Hematopoietic multipotent progenitor cell treated with erythropoietin and hydrocortisone succinate and interleukin-3 and kit ligand, for 17 days (in vitro differentiated cells): ENCODE measurements at places on chromosomes 11 and 22.

DNA sequence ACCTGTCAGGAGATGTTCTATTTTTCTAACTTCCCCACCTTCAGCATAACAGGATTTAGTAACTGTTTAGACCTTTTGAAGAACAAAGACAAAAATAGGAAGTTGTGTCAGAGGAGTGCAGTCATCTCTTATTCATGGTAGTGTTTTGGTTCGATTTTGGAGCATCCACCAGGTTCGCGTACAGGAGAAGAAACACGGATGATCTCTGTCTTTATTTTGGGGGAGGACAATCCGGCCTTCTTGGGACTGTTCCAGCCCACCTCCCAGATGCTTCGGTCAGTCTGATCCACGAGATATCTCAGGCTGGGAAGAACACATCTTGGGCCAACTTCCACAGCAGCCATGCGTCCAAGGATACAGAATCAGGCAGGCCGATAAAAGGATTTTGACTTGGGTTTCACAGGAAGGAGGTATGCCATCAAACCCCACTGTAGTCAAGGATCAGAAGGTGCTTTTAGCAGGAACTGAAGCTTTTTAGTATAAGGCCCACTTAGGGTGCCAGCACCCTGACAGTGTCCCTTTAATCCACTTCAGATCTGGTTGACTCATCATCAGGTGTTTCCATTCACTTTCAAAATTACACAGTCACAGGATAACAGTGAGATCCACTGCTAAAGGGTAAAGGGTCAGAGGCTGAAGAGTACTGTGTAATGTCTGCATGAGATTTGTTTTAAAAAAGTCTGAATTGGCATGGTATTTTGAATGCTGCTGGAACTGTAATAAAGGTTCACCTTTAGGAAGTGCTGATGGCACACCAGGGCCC lies 16.5 kb downstream of the PATZ1 start:
- no peak for DNase-seq

DNA sequence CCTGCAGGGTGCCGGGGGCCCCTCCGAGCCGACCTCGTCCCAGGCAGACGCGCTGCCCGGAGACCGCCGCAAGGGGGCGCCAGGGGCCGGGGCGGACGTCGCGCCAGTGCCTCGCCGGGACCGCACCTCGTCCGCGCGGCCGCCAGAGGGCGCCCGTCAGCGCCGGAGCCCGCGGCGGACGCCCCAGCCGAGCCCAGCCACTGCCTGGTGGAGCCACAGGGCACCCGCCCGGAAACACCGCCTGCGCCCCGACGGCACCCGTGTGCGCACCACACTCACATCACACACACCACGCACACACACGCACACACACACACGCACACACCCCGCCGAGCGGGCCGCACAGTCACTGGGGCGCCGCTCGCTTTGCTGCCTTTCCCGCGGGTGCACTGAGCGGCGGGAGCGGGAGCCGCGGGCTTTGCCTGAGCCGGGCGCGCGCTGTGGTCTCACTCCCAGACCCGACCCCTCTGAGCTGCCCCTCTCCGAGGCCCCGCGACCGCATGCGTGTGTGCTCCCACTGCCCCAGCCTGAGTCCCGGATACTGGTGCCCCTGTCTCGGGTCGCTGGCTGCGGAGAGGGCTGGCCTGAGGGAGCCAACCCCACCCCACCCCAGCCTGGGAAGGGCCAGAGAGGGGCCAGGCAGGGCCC lies 449.3 kb downstream of the OPCML start:
- DNase-seq, result peak; percentile 78

DNA sequence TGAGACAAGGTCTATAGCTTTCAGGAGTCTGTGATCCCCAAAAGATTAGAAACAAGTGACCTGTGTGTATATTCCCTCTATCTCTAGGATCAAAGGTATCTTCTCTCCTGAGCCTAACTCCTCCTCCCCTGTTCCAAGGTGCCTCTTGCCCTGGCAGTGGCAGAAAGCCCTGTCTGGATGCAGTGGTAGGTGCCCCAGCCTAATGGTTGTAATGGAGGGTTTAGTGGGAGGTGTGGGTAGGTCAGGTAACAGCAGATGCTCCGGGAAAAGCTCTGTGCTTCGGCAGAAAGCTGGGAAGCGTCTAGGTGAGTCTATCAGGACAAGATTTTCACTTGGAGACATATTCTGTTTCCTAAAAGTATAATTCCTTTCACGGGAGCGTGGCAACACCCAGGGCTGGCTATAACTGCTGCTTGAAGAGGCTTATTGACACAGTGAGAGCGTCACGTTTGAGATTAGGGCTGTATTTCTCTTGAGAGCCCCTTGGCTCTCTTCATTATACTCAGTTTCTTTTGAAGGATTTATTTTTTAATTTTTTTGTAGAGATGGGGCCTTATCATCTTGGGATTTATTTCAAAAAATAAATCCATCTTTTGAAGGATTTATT lies 49.5 kb downstream of the PRR5L start:
- DNase-seq, result no peak

GRCh38 chr22:30041475-30041874 lies 38.8 kb upstream of the HORMAD2 start:
- DNase-seq, result no peak

- DNase-seq, result no peak
Measured at GRCh38 chr11:29009426-29009825, 901.2 kb downstream of the METTL15 start.

DNA sequence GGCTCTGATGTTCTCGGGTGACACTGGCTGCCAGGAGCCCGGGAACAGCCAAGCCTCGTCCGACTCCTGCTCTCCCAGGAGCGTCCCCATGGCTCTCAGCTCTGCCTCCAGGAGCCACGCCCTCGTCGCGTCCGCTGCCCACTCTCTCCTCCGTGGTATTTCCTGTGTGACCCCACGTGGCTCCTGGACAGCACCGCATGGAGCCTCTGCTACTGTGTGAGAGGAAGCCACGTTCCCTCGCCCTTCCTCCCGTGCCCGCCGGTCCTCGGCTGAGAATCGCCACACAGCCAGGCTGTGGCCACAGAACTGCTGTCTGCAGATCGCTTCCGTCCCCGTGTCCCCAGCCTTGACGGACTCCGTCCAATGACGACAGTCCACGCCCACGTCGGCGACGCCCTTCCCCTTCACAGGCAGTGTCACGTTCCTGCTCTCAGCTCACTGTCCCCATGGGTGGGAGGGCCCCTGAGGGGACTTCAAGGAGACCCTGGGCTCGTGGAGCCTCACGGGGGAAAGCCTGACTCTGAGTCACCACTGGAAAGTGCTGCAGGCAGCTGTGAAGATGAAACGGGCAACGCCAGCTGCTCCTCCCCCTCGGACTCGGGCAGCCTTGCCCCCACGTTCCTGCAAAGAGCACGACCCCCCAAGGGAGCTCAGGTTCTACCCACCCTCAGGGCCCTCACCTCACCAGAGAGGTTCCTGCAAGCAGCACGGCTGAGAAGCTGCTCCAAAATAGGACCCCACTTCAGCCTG lies 458.5 kb downstream of the BRD1 start:
- DNase-seq, result no peak

GRCh38 chr11:102806296-102806695 lies 8.3 kb upstream of the MMP1 start:
- DNase-seq, result no peak

DNA sequence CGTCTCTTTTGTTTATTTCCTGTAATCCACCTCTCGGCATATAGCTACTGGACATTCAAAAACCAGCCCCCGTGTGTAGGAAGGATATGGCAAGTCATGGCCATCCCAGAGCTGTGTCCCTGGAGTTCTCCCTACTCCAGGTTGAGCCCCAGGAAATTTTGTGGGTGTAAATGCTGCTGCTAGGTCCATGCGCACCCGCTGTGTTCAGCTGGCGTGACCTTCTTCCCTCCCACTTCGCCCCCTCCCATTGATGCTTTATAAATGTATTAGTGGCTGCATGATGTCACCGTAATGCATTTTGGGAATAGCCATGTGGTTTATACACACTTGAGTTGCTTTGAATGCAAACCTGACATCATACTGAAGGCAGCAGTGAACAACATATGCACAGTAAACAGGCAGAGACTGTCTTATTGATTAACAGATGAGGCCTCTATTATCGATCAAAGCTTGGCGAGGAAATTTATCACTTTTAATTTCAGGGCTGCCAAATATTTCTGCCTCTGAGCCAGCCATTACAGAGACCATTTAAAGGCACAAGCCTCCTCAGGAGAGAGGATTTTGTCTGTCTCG lies 113.6 kb upstream of the NNMT start:
- no peak for DNase-seq

- DNase-seq, result peak; percentile 83
Measured at GRCh38 chr11:111777094-111778046, 11.2 kb upstream of the PPP2R1B start.

DNA sequence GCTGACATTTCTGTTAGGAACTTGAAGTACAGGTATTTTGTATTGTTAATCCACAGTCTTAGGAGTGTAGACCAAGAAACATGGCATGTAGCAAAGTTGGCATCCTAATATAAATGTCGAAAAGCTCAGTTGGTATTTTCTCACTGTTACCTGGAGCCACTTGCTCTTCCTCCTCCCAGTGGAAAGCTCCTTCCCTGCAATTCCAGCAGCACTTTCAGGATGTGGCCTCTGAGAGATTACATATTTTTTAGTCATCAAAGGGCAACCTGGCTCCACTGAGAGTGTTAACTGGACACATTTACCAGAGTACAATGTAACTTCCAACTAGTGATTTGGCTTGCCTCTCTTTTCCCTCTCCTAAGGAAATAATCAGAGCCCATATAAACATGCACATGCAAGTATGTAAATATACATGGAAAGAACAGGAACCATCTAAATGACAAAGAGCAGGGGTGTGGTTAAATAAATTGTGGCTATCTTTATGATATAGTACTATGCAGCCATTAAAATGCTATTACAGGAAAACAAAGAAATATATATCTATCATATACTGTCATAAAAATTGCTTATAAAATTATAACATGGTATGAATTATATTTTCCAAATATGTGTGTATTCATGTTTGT lies 14.3 kb upstream of the EED start:
- no peak for DNase-seq

GRCh38 chr11:121648306-121648705 lies 195.5 kb upstream of the SORL1-AS1 start:
- DNase-seq, result no peak

DNA sequence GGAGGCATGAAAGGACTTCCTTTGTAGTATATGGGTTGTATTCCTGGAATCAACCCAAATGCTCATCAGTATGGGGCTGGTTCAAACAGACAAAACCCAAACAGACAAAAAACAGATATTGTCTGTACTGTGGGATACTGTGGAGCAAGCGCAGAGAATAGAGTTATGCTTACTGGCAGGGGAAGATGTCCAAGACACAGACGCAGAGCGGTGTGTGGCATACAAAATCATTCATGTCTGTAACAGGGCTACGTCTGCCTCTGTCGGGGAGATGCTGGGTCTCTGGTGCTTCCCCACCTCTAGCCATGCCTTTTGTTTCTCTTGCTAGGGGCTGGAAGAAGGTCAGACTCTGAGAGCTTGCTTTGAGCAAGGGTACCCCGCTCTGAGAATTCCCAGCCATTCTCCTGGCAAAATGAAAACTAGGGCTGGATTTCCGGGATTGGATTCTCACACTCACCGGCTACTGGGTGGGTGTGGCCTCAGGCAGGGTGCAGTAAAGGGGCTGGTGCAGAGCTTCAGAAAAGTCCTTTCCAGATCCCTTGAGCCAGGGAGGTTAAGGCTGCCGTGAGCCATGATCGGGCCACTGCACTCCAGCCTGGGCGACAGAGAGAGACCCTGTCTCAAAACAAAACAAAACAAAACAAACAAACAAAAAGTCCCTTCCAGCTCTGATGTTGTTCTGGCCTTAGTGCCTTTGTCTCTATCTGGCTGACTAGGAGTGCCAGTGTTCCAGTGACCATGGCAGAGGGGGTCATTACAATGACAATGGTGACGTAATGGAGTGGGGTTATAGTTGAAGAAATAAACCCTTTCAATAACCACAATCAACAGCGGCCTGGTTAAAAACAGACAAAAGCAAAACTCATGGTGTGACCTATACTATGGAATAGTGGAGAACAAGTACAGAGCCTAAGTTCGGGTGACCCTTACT lies 2.9 kb upstream of the ABCC8 start:
- no peak for DNase-seq

GRCh38 chr22:45389546-45389945 lies 23.9 kb downstream of the SMC1B start:
- no peak for DNase-seq

DNA sequence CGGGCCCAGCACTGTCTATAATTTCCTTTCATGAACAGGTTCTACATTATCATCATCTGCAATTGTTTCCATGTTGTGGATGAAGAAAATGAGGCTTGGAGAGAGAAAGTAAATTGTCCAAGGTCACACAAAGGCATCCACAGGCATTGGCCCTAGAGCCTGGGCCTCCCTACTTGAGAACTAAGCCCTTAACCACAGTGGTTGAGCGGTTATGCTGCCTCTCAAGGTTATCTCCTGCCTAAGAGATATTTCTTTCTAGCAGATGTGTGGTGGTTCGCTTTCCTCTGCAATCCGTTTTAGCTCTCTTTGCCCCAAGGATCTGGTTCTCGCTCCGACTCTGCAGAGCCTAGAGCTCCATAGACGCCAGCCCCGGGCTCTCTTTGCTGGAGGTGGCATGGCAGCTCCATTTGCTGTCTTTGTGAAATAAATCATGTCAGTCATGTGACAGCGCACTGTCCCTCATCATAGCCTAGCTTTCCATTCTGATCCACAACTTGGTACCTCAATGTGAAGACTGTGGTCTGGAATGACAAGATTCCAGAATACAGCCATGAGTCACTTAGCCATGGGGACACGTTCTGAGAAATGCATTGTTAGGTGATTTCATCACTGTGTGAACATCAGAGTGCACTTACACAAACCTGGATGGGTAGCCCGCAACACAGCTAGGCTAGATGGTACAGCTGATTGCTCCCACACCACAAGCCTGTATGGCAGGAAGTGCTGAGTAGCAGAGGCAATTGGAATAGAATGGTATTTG lies 27.2 kb downstream of the RPS6KA4 start:
- DNase-seq, result no peak

DNA sequence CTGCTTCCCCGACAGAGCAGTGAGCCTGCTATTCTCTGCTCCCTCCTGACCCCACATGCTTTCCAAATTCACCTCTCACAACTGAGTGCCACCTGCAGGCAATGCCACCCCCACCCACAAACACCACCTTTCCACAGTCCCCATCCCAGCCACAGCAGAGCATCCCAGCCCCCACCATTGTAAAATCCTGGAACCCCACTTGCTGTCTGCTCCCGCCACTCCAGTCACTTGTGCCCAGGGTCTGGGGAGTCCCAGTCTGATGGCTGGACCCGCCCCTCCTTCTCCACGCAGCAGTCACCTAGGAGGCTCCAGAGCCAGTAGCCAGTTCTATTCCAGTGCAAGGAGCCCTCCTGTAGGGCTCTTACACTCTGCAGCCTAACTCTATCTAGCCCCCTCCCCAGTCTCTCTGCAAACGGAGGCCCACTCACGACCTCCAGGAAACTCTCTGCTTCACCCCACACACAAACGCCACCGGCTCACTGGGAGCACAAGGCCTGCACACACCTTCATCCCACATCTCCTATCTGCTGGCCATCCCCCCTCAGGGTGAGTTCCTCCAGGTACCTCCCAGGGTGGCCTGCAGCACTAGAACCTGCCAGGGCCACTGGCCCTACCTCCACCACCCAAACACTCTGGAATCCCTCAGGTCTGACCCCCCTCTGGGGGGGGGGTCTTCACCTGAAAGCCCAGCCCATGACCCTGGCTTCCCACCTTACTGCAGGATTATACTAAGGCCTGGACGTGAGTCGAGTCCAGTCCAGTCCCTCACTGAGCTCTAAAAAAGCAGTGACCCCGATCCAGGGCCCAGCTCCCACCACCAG lies 1.4 kb downstream of the GNB1L start:
- DNase-seq, result no peak

GRCh38 chr11:35292279-35292678 lies 127.1 kb downstream of the SLC1A2 start:
- DNase-seq, result no peak

GRCh38 chr22:38124236-38124974 lies 13.9 kb upstream of the BAIAP2L2 start:
- DNase-seq, result no peak
